ENCODE measurements at places on chromosomes 1 and 21.

GRCh38 chr1:73998348-73998959, 199.5 kb downstream of the LRRIQ3 start:
- DNase-seq: no peak

DNA sequence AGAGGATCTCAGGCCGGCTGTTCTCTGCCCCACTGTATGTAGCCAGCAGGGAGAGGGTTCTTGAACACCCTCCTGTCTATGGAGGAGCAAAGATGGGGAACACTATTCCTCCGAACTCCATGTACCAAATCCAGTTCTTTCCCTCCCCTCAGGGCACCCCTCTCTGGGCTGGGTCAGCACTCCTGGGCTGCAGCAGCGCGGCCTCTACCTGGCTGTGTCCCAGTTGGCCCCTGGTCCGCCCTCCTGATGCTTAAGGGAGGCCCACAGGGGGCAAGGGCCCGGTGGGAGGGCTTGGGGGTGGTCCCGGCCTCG, 471 bp upstream of the ADPRS start:
- DNase-seq: no peak

GRCh38 chr1:200874694-200875093, 1.9 kb downstream of the GPR25 start:
- no peak for DNase-seq

- DNase-seq: no peak
These were observed 162.3 kb upstream of the VAMP3 start for GRCh38 chr1:7608628-7609305.

Data from CD4-positive, alpha-beta T cell treated with Interleukin-1 beta for 1 hour (primary cell).